ENCODE measurements at places on chromosomes 4 and X.
A peak's percentile ranks its signal among the peaks of the same experiment; 100 is the strongest.

GRCh38 chr4:6546681-6547447, 28.1 kb upstream of the MAN2B2 start:
- peak; percentile 45 for DNase-seq

DNA sequence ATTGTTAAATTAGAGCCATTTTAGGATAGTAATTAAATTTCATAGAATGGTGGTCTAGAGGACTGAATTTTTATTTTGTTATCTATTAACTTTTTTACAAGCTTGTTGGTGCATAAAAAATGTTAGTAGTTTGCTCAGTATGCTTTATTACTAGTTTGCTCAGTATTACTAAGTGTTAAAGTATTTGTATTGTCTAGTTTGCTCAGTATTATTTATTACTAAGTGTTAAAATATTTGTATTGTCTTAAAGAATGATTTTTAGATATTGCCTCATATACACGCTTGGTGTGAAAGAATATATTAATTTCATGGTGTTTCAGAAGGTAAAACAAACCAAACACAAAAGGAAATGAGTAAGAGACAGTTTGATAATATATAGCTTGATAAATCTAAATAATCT, 268.4 kb upstream of the MAGEB18 start:
- no peak for DNase-seq

DNA sequence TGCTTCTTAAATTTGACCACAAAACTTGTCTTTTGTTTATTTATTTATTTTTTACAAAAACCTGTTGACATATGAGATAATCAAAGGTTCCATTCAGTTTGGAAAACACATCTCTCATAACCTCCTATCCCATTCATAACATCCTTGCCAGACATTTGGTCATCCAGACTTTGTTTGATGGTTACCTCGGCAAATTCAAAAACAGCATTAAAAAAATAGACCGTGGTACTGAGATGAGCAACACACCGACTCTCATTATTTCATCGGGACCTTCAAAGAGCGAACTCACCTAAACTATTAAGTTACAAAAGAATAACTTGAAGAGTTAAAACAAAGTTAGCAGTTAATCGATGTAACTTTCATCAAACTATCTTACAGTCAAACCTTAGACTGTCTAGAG, 85.8 kb upstream of the RPS6KA3 start:
- no peak for DNase-seq

DNA sequence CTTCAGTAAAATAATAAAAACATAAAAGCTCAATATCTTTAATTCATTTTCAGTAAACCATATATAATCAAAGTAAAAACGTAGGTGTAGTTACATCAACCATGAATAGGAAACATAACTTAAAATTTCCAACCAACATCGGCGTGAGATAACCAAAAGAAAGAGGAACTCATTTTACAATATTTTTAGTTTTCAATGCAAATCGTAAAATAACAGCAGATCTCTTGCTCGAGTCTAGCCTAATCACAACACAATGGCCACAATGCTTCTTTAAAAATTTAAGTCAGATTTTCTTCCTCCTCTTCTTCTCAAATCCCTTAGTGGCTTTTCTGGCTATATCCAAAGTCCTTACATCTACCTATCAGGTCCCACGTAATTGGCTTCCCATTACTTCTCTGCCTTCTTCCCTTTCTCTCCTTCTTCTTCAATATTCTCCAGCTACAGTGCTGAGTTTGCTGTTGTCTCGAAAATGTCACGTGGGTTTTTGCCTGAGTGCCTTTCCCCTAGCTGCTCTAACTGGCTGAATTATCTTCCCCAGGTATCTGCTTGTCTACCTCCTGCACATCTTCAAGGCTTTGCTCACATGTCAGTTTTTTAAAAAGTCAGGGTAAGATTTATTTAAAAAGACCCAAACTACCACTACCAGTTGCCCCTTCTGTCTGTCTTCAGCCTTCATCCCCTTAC, 90.9 kb upstream of the BANK1 start:
- no peak for DNase-seq

DNA sequence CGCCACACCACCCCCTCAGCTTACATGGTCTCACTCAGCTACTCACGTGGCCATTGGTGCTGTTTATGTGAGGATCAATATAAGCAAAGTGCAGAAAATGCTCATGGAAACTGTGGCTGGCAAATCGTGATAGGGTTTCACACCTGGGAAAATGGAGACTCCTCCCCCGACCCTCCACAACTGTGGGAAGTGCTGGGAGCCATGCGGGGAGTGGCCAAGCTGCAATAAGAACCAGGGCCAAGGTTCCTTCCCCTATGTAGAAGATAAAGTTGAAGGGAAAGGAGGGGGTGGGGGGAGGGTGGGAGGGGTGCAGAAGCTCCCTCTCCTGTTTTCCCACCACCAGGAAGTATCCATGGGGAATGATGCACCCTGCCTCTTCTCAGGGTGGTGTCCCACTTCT, 145.5 kb upstream of the MAMLD1 start:
- no peak for DNase-seq

DNA sequence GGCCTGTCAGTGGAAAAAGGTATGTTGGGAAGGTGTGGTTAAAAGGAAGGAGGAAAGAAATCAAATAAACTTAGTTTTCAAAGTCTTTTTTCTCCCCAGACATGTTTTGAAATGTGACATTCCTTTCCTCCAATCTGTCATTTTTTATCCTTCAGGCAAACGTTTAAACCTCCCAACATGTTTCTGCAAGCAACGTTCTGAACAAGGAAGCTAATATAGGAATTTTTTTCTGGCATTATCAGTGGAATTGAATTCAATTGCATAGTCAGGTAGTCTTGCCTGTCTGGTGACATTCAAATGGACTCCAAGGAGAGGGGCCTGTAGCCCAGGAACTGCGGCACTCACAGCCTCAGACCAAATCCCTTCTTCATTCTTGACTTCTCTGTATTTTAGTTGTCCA, 30.0 kb upstream of the RASSF6 start:
- no peak for DNase-seq

DNA sequence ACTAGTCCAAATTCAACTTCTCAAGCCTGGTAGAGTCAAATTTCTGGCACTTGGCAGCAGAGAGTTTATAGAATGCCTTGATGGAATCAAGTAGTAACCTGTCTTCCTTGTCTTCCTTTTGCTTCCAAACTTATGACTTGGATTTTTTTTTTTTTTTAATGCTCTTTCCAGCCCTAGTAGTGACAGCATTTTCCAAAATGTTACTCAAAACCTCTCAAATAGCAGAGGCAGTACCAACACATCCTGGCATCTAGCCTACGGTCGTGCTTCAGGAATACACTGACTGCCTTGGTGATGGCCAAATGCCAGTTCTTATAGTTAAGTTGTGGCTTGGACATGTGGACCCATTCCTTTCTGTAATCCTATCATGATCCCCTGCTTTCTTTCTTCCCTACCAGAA, 46.0 kb downstream of the GALNT7 start:
- DNase-seq = no peak

DNA sequence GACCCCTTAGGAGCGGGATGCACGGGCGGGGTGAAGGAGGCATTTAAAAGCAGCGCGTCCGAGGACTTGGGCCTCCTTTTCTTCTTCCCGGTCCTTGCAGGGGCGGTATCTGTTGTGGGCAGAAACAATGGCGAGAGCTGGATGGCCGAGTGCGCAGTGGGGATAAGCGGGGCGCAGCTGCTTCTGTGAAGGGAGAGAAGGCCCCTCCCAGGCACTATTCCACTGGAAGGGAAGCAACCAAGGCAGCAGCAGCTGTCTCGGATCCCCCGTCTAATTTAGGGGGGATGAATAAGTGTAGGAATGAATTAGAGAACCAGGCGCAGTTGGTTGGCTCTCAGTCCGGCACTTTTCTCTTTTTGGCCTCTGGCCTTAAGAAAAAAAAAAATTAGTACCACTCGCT, 995 bp downstream of the SMARCA5 start:
- peak; percentile 29 for DNase-seq

DNA sequence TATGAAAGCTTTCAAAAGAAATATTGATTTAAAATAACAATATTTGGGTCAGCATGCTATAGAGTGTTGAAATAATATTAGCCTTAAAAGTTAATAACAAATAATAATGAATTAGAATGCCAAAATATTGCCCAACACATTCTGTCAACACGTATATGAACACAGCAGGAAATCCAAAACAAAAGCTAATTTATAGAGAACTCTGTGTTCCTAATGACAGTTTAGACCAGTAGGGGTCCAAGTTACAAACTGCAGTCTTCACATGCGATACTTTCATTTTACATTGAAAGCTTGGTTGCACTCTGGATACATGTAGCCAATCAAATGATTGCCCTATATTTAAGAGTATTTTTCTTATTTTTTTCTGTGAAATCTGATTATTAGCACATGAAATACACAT, 274.4 kb downstream of the DCTD start:
- no peak for DNase-seq

- no peak for DNase-seq
Measured at GRCh38 chrX:29478336-29479069, 736.9 kb upstream of the MAGEB2 start.

GRCh38 chrX:41516999-41517765, 70.0 kb downstream of the NYX start:
- DNase-seq = no peak

Measured in CD4-positive, alpha-beta T cell treated with Interleukin-21 for 1 hour (primary cell).